ENCODE measurements at places on chromosomes 3 and 15.

DNA sequence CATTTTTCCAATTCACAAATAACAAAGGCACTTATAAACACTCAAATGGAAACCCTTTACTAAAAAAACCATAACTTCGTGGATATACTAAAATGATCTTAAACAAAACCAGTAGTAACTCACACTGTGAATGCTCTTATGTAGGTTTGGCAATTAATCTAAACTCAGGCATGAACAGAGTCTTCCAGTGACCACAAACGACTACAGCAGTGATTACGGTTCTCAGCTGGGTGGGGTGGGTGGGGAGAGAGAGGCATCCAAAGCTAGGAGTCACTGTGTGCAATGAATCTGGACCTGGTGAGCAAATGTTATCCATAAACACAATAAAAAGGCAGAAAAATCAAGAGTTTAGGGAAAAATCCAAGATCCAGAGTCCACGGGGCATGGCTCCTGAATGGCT, 21.3 kb downstream of the SLC12A8 start:
- no peak for DNase-seq

- DNase-seq: no peak
Measured at GRCh38 chr3:28376424-28376823, 27.8 kb upstream of the AZI2 start.

GRCh38 chr3:144415492-144415891, 443.9 kb downstream of the DIPK2A start:
- DNase-seq: no peak

DNA sequence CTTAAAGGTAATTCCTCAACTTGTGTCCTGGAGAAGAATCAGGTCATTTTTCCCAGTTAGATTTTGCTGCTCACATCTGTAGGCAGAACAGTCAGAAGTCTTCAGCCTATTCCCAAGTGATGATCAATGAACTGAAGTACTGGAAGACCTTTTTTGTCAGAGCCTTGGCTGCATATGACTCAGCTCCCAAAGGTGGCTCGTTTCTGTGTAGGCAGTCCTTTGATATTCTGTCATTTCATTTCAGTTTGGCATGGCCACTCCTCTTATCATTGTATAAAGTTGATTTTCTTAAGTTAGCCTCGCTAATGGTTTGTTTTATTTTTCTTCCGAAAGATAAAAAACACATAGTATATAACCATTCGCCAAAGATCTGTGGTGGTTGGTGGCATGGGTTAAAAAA, 90.7 kb downstream of the KLHL25 start:
- DNase-seq: no peak

- no peak for DNase-seq
Measured at GRCh38 chr3:172568701-172569100, 45.5 kb upstream of the TNFSF10 start.

DNA sequence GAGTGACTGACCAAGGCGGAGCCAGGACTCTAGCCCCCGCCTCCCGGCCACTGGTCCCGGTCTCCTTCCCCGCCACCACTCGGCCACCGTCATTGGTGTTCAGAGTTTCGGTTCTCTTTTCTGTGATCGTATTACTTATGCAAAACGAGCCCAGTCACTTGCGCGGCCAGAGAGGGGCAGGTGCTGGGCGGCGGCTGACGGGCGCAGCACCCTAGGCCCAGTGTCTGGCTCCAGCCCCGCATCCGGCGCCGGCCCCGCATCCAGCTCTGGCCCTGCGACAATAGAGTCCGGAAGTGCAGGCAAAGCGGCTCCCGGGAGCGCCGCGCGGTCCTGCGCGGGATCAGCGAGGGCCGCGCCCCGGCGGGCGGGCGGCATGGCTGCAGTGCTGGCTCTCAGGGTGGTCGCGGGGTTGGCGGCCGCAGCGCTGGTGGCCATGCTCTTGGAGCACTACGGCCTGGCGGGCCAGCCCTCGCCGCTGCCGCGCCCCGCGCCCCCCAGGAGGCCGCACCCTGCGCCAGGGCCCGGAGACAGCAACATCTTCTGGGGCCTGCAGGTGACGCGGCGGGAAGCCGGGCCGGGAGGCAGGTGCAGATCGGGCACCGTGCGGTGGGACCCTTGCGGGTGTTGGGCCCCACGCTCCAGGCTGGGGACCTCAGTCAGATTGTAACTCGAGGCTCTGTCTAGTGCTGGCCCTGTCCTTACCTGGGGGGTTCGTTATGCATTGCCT, at the start of gene TMEM62:
Gene TMEM62, plus strand, starts transcription at position 157 of the 727 bp plus-strand sequence. Its CDS starts 217 bp downstream, at position 374.
- DNase-seq: no peak

- DNase-seq: no peak
Measured at GRCh38 chr3:9194509-9195184, 54.8 kb downstream of the SRGAP3 start.

- DNase-seq: no peak
Measured at GRCh38 chr3:66390013-66390412, 110.8 kb downstream of the LRIG1 start.

- DNase-seq: no peak
Measured at GRCh38 chr3:99384596-99384995, 253.8 kb upstream of the COL8A1 start.

DNA sequence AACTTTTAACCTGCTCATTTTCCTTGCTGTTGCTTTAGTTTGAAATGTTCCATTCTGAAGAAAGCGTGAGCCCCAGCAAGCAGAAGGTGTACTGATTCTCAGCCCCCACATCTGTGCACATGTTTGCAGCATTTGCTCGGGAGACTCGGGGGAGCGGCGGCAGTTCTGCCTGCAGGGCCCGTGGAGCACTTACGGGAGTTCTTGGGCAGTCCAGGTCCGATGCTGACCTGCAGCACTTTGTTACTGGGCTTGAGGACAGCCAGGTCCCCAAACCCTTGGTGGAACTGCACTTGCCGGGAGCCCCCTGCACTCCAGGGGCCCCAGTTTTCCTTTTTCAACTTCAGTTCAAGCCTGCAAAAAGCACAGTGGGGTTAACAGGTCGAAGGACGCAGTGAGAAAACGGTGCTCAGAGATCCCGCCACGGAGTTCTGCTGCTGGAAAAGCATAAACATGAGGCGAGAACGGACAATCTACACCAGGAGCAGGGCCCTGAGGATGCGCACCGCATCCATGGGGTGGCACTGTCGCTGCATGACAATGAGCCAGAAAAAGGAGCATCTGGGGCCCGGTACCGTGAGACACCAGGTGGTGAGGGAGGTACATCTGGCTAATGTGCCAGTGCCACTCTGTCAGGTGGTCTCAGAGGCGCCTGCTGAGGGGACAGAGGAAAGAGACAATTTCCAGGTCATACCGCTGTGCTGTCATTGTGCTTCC, 45.6 kb upstream of the LDHAL6B start:
- DNase-seq: no peak

GRCh38 chr15:59657635-59658125, 365 bp upstream of the GTF2A2 start:
- DNase-seq: no peak

- DNase-seq: no peak
Measured at GRCh38 chr3:144375088-144375487, 403.5 kb downstream of the DIPK2A start.

DNA sequence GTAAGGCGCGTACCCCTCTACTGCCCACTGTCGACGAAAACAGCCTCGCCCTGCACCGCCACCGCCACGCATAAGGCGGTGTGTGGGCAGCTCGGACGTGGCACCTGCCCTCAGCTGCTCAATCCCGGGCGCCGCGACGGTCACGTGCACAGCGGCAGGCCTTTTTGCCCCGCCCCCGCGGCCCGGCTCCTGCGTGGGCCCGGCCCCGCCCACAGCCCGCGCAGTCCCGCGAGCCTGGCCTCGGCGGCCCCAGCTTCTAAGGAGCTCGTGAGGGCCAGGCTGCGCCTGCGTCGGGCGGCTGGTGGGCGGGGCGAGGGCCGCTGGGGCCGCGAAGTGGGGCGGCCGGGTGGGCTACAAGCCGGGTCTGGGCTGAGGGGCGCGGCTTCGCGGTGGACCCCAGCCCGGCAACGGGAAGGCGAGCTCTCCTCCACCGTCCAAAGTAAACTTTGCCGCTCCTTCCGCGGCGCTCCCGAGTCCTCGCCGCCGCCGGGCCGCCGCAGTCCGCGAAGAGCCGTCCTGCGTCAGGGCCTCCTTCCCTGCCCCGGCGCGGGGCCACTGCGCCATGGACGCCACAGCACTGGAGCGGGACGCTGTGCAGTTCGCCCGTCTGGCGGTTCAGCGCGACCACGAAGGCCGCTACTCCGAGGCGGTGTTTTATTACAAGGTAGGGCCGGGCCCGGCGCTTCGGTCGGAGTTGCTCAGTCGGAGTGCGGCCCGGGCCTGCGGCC, at the start of gene CAPN7:
Gene CAPN7, plus strand, starts transcription at position 313 of the 728 bp plus-strand sequence. Its CDS starts 250 bp downstream, at position 563.
- DNase-seq: peak; percentile 82

GRCh38 chr3:125245521-125245920, 33.0 kb upstream of the SLC12A8 start:
- DNase-seq: no peak

DNA sequence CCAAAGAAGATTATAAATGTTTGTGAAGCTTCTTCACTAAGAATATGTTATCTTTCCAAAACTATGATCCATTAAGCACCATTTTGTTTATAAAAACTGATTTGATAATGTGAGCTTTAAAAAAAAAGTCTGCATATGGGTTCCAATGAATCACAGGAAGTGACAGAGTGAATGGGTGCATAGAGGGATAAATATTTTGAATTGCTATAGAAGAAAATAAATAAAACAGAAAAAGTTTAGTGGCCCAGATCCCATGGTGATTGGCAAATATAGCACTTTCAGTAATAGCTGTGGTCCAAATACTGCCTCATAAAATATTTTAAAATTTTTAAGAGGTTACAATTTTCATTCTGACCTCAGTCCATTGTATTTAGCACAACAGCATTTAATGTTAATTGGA, 19.2 kb downstream of the CPA3 start:
- no peak for DNase-seq

GRCh38 chr3:51619983-51620382, 51.1 kb upstream of the TEX264 start:
- no peak for DNase-seq

GRCh38 chr3:141538568-141539240, 51.9 kb downstream of the RASA2 start:
- no peak for DNase-seq

GRCh38 chr3:172259726-172260248, 188.5 kb downstream of the GHSR start:
- DNase-seq: no peak

GRCh38 chr3:197811343-197811742, 20.3 kb downstream of the LRCH3 start:
- no peak for DNase-seq

DNA sequence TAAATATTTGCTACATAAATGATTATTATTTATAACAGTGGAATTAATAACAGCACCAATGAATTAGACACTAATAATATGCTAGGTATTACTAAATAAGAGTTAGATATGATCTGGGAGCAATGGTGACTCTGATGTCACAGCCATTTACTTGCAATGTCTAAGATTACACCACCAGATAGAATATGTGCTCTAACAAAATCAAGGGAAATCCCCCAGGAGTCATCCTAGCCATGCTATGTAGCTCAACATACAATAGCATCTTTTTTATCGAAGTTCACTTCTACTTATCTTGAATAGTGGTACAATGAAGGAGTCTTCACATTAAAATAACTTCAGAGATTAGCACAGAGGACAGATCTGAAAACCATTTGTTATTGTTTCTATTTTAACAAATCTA, 154.0 kb downstream of the FMN1 start:
- DNase-seq: no peak

DNA sequence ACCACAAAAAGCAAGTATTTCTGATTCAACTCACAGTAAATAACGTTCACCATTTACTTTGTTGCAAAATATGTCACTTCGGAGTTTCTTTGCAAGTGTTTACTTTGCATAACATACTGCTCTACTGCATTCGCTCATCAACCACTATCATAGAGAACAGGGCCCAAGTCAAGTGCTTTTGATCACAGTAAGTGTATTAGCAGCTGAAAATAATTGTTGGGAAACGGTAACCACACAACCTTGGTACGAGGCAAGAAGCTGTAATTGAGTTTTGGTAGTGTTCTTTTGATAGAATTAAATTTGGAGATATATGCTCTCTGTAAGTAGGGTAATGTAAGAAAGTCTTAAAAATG, 80.1 kb downstream of the SATB1 start:
- no peak for DNase-seq

DNA sequence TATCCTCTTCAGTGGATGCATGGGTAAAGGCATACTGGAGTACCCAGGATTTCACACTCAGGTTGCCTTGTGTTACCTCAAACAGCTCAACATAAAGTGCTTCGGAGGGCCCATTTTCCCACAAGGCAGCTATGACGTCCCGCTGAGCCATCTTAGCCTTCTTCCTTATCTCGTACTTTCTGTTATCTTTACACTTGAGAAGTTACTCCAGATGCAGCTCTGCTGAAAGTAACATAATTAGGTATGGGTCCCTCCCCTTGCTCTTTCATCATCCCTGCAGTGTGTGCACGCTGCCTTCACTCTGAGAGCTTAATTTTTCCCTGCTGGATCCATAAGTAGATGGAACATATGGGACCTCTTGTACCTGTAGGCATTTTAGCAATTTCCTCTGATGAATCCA, 410.3 kb downstream of the AGBL1 start:
- DNase-seq: no peak

DNA sequence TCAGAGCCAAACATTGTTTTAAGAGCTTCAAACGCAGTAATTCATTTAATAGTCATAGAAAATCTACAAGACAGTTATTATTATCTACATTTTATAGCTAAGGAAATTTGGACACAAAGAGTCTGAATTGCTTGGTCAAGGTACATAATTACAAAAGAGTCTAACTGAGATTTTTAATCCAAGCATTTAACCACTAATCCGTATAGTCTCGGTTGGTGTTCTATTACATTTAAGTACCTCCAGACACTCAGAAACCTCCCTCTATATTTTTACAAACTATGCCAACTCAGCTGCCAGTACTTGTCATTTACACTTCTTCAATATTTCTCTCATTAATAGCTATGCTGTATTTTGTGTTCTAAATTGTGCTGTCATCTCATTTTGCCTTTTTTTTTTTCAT, 240.2 kb upstream of the PLSCR5 start:
- no peak for DNase-seq

- DNase-seq: no peak
Measured at GRCh38 chr15:61038387-61038786, 190.7 kb downstream of the RORA start.

DNA sequence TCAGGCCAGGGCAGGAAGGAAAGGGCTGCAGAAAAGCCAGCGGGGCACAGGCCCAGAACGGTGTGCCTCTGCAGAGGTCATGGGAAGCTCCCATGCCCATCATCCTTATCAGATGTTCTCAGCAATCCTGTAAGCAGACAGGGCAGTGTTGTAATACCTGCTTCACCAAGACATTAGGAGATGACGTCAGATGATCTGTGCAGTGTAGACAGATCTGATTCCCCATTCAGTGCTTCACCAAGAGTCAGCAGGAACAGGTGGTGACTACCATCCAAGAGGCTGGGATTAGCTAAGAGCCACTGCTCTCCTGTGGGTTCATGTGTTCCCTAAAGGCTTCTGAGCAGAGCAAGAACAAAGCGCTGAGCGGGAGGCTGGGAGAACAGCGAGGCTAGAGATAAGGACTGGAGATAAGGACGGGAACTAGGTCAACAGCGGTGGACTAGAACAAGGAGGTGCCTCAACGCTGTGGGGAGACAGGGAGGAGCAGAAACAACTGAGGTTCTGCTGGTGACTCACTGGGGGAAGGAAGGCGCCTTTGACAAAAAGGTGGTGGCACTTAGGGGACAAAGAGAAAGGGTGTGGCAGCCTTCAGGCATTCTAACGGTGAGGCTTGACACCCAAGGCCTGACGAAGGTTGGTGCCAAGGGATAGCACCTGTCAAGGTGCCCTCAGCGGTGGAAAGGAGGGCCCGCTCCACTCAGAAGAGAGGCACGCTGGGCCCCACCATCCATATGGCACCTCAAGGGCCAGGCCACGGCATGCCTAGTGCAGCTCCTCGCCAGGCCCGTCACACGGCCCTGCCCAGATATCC, 28.4 kb downstream of the CCDC12 start:
- DNase-seq: no peak

- DNase-seq: no peak
Measured at GRCh38 chr15:92881211-92881754, 18.8 kb upstream of the CHD2 start.
